Activated naive CD4-positive, alpha-beta T cell (primary cell): ENCODE measurements at places on chromosomes 2 and 18.

DNA sequence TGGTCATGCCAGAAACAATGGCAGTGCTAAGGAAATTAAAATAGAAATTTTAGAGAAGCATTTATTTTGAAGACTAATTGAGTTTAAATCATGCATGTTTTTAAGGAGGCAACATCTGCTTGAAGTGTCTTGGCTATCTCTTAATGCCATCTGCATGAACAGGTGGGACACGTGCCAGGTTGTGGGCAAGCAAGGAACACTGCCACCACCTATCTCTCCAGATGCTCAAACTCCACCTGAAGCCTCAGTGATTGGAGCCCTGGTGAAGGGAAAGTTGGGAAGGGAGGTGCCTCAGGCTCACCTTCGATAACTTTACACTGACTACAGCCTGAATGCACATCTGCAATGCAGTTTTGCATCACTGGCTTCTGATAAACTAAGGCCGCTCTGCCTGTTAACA, 91.5 kb downstream of the TPGS2 start:
- DNase-seq = no peak

DNA sequence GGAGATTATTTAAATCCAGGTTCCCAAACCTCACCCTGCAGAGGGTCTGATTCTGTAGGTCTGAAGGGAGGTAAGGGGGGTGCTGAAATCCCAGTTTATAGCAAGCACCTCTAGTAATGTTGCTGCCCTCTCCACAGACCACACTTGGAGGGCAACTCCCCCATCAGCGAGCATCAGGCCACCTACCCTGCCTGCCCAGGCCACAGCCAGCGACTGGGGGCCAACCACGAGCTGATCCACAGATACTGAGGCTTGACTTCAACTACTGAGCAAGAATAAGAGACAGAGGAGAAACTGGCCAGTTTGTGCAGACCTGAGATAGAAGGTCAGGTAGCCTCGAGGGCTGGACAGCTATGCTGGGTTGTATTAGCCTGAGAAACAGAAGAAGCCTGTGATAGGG, 36.3 kb upstream of the LBH start:
- DNase-seq = no peak

DNA sequence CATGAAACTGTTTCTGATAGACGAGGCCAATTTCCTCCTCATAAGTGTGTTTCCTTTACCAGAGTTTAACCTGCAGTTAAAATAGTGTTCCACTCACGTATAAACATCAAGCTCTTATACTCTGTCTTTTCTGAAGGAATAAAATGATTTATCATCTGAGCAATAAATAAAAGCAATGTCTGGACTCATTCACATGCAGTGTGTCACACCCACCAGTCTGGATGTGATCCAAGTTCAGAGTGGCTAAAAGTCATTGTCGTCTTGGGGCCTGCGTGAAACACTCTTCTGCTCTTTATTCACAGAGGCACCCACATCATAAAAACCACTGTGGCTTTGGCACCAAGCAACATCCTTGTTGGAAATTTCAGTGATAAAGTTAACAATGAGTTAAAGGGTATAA, 19.5 kb upstream of the SLC9A4 start:
- DNase-seq = no peak

- DNase-seq = no peak
Measured at GRCh38 chr2:200471324-200471848, 38.5 kb downstream of the KCTD18 start.

GRCh38 chr2:185921048-185921756, 182.6 kb downstream of the FSIP2 start:
- no peak for DNase-seq

- DNase-seq = no peak
Measured at GRCh38 chr2:27006602-27007415, 26.0 kb upstream of the TMEM214 start.

- no peak for DNase-seq
Measured at GRCh38 chr2:72141032-72141645, 6.5 kb downstream of the CYP26B1 start.

DNA sequence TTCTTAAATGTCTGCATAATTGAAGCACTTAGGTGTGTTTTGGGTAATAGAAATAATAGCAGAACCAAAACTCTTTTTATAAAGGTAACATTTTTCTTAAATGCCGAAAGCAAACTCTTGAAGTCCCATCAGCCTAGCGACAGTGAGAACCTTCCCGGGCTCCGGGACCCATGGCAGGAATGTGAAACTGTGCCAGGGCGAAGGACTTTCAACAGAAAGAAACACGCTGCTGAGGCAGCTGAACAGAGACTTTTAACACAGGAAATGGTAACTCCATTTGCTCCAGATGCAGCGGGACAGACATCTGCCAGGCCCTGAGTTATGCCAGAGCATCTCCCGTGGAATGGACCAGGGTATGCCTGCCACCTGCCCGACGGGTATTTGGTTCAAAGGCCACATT, 34.3 kb downstream of the SALL3 start:
- DNase-seq = no peak

DNA sequence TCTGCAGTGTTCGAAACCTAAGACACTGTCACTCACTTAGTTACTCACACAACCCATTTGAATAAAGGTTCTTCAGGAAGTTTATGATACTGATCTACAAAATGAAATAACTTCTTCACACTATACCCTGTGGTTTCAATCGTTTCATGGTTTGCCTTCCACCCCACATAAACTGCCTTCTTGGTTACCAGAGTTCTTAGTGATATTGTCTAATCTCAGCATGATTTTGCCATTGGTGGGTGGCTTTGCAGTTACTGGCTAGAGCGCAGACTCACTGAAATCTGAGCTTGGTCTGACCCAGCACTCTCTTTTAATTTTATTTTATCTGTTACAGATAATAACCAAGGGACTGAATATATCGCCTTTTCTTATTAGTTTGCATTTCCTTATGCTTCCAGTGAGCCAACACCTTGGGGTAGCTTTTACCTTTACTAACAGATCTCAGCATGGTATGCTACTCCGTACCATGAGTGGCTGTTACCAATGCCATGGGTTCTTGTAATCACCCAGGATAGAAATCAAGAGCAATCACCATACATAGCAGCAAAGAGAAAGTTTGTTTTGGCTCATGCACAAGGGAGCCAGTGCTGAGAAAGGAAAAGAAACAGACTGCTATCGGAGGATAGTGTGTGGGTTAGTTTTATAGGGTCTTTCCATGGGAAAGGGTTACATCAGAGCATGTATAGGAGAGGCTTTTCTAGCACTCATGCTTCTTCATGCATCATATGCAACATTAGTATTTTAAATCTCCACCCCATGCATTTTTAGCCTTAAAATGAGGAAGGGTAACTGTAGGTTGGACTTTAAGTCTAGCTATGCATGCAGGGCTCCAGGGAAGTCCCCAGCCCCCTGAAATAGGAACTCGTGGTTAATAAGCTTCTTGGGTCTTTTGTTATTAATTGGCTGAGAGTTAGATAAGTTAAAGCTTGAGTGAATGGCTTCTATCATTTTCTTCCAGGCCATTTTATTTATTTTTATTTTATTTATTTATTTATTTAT, 33.3 kb downstream of the ANXA4 start:
- no peak for DNase-seq

DNA sequence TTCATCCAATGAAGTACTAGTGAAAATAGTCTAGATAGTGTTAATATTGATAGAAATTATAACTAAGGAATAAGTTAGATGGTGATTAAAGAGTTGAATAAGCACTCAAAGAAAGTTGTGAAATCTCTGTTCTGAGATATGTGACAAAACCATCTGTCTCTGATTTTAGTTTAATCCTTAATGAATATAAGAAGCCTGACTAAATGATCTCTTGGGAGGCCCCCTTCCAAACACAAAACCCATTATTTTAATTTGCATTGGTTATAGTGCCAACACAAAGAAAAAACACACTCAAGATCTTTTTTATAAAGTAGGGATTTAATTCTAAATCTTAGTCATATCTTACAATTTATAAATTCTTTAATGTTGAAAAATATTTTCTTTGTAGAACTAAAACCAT, 34.0 kb downstream of the SCN2A start:
- no peak for DNase-seq

GRCh38 chr18:3972291-3972930, 482.7 kb downstream of the DLGAP1 start:
- DNase-seq = no peak

DNA sequence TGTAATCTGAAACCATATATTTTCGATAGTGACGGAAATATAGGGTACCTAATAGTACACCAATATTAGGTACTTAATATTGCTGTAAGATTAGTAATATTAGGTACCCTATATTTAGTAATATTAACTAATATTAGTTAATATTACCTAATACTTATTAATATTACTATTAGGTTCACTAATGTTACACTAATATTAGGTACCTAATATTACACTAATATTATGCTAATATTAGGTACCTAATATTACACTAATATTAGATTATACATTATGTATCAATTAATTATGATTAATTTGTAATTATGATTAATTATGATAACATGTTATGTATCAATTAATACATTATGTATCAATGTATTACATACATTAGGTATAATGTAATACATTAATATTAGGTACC, 518.2 kb upstream of the LRATD1 start:
- DNase-seq = no peak
